Stimulated activated CD4-positive, alpha-beta T cell treated with anti-CD3 and anti-CD28 coated beads, Interleukin-1b, Interleukin-23, amount 100 ng/mL, for 48 hours (primary cell): ENCODE measurements at places on chromosomes 7 and 10.
A peak's percentile ranks its signal among the peaks of the same experiment; 100 is the strongest.

DNA sequence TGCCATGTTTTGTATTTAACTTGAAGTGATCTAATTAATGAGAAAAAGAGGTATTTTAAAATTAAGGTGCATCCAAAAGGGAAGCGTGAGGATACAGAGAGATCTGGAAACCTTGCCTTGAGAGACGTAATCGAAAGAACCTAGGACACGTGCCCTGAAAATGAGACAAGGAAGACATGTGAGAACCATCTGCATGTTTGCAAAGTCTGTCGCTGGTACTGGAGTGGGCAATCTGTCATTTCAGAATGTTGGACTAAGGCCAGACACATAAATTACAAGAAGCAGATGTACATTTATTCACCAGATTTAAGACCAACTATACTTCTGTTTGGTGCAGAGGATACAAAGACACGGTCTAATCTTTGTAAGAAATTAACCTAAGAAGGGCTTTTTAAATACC is 9.2 kb downstream of the AGR2 start:
- no peak for DNase-seq

DNA sequence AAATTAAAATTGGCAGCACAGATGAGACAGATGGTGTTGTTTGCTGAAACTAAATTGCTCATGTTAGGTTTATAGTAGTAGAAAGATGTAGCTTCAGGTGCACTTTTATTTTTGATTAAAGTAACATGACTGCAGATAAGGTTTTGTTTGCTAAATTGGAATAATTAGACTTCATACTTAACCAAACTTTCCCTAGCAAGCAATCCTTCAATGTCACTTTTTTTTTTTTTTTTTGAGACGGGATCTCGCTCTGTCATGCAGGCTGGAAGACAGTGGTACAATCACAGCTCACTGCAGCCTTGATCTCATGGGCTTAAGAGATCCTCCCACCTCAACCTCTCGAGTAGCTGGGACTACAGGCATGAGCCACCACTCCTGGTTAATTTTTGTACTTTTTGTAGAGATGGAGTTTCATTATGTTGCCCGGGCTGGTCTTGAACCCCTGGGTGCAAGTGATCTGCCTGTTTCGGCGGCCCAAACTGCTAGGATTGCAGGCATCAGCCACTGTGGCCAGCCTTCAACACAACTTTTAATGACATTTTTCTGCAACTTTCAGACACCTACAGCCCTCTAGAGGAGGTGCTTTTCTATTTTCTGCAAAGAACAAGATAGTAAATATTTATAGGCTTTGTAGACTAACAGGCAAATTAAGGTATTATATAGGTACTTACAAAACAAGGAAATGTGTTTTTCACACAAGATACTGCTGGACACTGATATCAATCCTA is 84.8 kb upstream of the CCNY start:
- no peak for DNase-seq

DNA sequence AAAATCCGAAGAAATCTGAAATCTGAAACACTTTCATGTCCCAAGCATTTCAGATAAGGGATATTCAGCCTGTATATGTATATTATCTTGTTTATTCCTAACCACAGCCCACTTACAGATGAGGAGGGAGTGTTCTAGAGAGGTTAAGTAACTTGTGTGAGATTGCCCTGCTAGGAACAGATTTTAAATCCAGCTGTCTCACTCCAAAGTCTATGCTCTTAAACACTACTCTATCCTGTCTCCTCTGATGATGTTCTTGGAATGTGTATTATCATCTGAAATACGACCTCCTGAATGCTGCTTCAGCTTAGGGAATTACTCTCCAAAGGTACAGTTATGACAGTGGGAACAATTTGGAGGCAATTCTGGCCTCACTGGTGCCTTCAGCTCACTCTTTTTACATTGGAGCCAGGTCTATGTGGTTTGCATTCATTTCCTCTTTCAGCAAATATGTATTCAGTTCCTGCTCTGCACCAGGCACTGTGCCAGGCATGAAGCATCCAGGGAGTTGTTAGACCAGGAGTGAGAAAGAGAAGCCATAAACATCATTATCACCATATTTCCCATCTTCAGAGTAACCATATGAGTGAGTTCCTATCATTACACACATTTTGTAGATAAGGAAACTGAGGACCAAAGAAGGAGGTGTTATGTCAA is 70.2 kb downstream of the NOC3L start:
- DNase-seq, result no peak

DNA sequence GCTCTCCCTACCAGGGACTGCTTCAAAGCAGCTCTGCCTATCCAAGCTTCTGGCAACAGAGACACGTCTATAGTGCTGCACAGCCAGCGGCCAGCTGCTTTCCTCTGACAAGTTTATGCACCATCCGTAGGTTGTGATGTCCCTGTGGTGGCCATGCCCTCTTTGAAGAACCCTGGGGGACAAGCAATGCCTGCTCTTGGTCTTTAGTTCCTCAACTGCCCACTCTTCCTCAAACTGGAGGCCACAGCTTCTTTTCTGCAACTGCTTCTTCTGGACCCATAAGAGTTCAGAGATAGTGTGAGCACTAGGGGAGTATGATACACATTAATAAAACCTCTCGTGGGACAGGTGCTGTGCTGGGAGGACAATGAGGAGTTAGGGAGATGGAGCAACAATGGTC is 164.9 kb downstream of the ELMO1 start:
- DNase-seq, result no peak

- DNase-seq, result no peak
Measured at GRCh38 chr10:46325021-46325420, 38.2 kb downstream of the ANTXRL start.

DNA sequence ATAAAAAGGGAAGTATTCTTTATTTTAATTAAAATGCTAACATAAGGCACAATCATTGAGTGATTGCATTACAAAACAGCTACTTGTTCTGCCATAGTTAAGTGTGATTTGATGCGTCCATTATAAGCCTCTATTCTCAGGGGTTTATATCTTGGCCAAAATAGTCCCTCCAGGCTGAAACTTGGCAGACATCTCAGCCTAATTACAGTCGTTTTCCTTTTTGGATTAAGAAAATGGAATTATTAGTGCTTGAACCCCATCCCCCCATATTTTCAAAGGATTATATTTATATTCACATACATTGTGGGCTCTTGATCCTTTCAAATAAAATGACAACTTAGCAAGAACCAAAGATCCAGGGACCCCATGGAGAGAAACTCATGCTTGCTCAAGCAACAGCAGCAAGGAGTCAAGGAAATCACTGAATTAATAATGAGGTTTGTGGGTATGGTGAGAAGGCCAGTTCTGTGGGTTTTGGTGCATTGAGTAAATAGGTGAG is 66.7 kb upstream of the NEUROD6 start:
- DNase-seq, result no peak

GRCh38 chr10:17001961-17002749 is 127.5 kb downstream of the CUBN start:
- no peak for DNase-seq

- DNase-seq, result peak; percentile 30
Measured at GRCh38 chr7:55574051-55574717, 1.9 kb upstream of the VOPP1 start.

- DNase-seq, result no peak
Measured at GRCh38 chr10:2076528-2076927, 339.2 kb upstream of the ADARB2 start.
